ENCODE measurements at places on chromosomes 1 and 21. TPM values are rescaled to one million over a fixed set of nuclear protein-coding genes. Genes with fewer than 3 reads are reported as not detected.

OR2G3 gene
- not detected for total RNA-seq

CTSE gene
- total RNA-seq: not detected

HES3 gene
- not detected for total RNA-seq

OPRD1 gene
- total RNA-seq: not detected

FHAD1 gene
- 0.19 TPM for total RNA-seq

C1orf115 gene
- 93.7 TPM for total RNA-seq

KIF26B gene
- under 0.01 TPM for total RNA-seq

TNFRSF18 gene
- 1.0 TPM for total RNA-seq
